Bladder microvascular endothelial cell (primary cell): ENCODE measurements at places on chromosomes 11 and 22. TPM values are rescaled to one million over a fixed set of nuclear protein-coding genes. Genes with fewer than 3 reads are reported as not detected.

MEI1 gene
- total RNA-seq: 0.31 TPM in 1 of 2 replicates, not detected in the other

PKNOX2 gene
- not detected in 2 replicates for total RNA-seq

EIF3M gene
- total RNA-seq: 159 and 316 TPM in 2 replicates

CD151 gene
- 375 and 945 TPM in 2 replicates for total RNA-seq

RAB38 gene
- 1.9 and 2.1 TPM in 2 replicates for total RNA-seq

SPON1 gene
- total RNA-seq: 0.06 TPM in 1 of 2 replicates, not detected in the other
